ENCODE measurements at places on chromosomes 6 and 20. TPM values are rescaled to one million over a fixed set of nuclear protein-coding genes. Genes with fewer than 3 reads are reported as not detected.

Gene SLC24A3
- total RNA-seq: 50.5 TPM

Gene SPACA1
- total RNA-seq: not detected

Gene BIRC7
- total RNA-seq: not detected

Gene TREML1
- total RNA-seq: not detected

Gene NOP56
- total RNA-seq: 127 TPM

Gene LBP
- total RNA-seq: not detected

Gene NOTCH4
- total RNA-seq: 8.8 TPM

Gene DEFB110
- not detected for total RNA-seq

Gene CASS4
- 0.69 TPM for total RNA-seq

Gene HTR1E
- 3.7 TPM for total RNA-seq

Gene TBP
- total RNA-seq: 15.9 TPM

Gene SAMD5
- total RNA-seq: 26.3 TPM

Gene NDUFAF5
- total RNA-seq: 30.4 TPM

Gene KIAA1755
- total RNA-seq: 1.8 TPM

Gene GRM1
- total RNA-seq: 26.8 TPM

Gene OPRM1
- total RNA-seq: 56.7 TPM

Gene SMLR1
- not detected for total RNA-seq

Gene EYA4
- 3.5 TPM for total RNA-seq

Gene VWA7
- total RNA-seq: 0.69 TPM

Gene WFDC2
- total RNA-seq: 9.0 TPM

Gene HMGCLL1
- 62.5 TPM for total RNA-seq

Gene ACTL10
- total RNA-seq: 0.46 TPM

Data from diencephalon (tissue), 1 donor.